ENCODE measurements at places on chromosomes 4 and X. TPM values are rescaled to one million over a fixed set of nuclear protein-coding genes. Genes with fewer than 3 reads are reported as not detected.

HSFX4 gene
- not detected for total RNA-seq

FAT1 gene
- total RNA-seq, result 301 TPM

PCDH18 gene
- under 0.01 TPM for total RNA-seq

SERPINA7 gene
- total RNA-seq, result not detected

IGBP1 gene
- 75.8 TPM for total RNA-seq

PRRG3 gene
- total RNA-seq, result not detected

PABPC5 gene
- total RNA-seq, result not detected

PYURF gene
- 53.2 TPM for total RNA-seq

ZXDB gene
- total RNA-seq, result 11.1 TPM

PLXNB3 gene
- 5.4 TPM for total RNA-seq

GPRASP1 gene
- total RNA-seq, result 1.2 TPM

CPZ gene
- total RNA-seq, result not detected

SH3D19 gene
- total RNA-seq, result 13.2 TPM

ARMCX1 gene
- 5.8 TPM for total RNA-seq

NEUROG2 gene
- not detected for total RNA-seq

SHISA3 gene
- not detected for total RNA-seq

ITGB1BP2 gene
- total RNA-seq, result 2.4 TPM

FGF2 gene
- 14.8 TPM for total RNA-seq

TLR6 gene
- total RNA-seq, result 0.26 TPM

APLN gene
- under 0.01 TPM for total RNA-seq

TRPC3 gene
- total RNA-seq, result 0.26 TPM

ERCC6L gene
- under 0.01 TPM for total RNA-seq
